ENCODE measurements at places on chromosomes 7 and 10.

GRCh38 chr7:75614401-75614800, 122.3 kb downstream of the SPDYE5 start:
- no peak overlapping the region for H3K27ac ChIP-seq
- DNase-seq: no peak
- H3K4me3 ChIP-seq: no peak overlapping the region
- H3K27me3 ChIP-seq: no peaks in the 10 kb centered on the region

DNA sequence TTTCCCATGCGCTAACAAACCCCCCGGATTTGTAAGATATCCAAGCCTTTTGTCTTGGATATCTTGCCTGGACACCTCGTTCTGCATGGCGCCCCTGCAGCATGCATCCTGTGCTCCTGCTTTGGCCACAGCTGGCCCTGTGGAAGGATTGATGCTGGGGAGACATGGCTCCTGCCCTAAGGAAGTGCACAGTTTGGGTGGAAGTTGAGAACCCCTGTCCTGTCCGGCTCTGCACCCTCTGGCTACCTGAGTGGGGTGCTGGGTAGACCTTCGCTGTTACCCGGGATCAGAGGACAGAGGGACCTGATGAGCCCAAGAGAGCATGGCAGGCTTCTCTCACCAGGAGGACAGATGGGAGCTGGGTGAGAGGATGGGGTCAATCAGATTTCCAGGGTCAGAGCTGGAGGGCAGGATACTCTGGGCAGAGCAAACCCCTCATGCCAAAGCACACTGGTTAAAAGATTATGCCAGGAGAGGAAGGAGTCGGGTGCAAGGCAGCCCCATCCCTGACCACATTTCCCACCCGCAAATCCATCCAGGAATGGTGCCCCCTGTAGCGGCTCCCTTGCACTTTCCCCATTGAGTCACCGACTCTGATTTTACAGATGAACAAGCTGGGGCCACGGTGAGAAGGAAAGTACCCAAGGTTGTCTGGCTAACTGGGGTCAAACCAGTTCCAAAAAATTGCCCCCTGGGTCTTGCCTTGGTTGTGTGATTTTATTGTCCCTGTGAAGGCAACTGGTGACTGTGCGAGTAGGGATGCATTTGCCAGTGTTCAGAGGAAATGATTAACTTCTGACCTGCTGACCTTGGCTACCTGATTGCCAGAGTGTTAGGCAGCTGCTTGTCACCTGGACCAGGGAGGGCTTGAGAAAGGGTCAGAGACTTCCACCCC, 290.1 kb upstream of the ZMIZ1 start:
- no peak overlapping the region for H3K4me3 ChIP-seq
- DNase-seq: no peak
- H3K27ac ChIP-seq: no peak overlapping the region
- H3K36me3 ChIP-seq: no peaks in the 10 kb centered on the region

DNA sequence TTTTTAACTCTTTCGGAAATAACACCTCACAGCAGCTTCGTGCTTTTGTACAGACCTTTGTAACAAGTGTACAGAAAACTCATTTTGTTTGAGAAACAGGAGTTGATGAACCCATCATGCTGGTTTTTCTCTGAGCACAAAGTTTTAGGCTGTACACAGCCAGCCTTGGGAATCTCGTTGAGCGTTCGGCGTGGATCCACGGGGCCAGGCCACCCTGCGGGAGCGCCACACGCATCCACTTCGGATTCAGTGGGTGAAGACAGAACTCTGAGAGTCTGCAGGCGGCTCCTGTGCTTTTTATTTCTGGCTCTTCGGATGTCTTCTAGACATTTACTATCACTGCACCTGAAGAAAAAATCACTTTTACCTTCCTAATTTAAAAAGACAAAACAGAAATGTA, 131.2 kb downstream of the SMURF1 start:
- no peaks in the 10 kb centered on the region for H3K27me3 ChIP-seq
- H3K4me1 ChIP-seq: no peaks in the 10 kb centered on the region
- no peak overlapping the region for H3K27ac ChIP-seq
- peaks cover 5% of the 10 kb centered on the region for H3K36me3 ChIP-seq

DNA sequence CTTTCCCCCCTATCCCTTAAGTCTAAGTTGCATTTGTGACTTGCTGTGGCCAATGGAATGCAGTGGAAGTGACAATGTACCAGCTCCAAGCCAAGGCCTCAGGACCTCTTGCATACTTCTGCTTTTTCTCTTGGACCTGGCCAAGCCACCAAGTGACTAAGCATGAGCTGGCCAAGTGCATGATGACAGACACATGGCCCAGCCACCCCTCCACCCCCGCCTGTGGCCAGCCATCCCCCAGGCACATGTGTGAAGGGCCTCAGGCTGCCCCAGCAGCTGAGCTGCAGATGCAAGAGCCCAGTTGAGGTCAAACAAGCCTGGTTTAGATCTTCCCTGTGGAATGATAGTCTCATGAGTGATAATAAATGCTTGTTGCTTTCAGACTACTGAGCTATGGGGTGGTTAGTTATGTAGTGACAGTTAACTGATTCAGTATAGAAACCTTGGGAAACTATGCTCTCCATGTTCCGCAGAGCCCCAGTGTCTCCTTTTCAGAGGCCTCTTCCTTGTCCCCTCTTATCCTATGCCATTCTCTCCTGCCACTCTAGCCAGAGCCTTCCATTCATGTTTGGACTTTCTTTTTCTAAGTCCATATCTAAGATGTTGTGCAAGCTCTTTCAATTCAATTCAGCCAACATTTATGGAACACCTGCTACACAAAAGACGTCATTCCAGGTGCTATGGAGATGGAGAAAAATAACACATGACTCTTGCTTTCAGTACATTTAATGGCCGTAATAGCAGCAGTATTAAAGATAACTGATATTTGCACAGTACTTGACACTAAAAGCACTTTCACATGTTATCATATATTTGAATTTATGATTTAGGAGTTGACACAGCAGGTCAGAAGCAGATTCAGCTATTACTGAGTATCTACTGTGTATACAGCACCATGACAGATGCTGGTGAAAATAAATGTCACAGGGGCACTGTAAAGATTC, 55.5 kb upstream of the LOXL4 start:
- no peaks in the 10 kb centered on the region for H3K36me3 ChIP-seq
- no peak overlapping the region for H3K27ac ChIP-seq
- peak; percentile 50 for DNase-seq

- no peak overlapping the region for H3K27ac ChIP-seq
- no peaks in the 10 kb centered on the region for H3K4me1 ChIP-seq
- H3K4me3 ChIP-seq: no peak overlapping the region
- no peaks in the 10 kb centered on the region for H3K36me3 ChIP-seq
- DNase-seq: no peak
- no peaks in the 10 kb centered on the region for H3K27me3 ChIP-seq
Observed at GRCh38 chr10:21336476-21337170, 188.9 kb downstream of the SKIDA1 start.

- H3K4me3 ChIP-seq: no peak overlapping the region
- H3K27ac ChIP-seq: no peak overlapping the region
- H3K27me3 ChIP-seq: no peaks in the 10 kb centered on the region
- no peaks in the 10 kb centered on the region for H3K36me3 ChIP-seq
- H3K4me1 ChIP-seq: no peaks in the 10 kb centered on the region
- DNase-seq: no peak
Observed at GRCh38 chr10:28685717-28686116, 8.4 kb downstream of the BAMBI start.

DNA sequence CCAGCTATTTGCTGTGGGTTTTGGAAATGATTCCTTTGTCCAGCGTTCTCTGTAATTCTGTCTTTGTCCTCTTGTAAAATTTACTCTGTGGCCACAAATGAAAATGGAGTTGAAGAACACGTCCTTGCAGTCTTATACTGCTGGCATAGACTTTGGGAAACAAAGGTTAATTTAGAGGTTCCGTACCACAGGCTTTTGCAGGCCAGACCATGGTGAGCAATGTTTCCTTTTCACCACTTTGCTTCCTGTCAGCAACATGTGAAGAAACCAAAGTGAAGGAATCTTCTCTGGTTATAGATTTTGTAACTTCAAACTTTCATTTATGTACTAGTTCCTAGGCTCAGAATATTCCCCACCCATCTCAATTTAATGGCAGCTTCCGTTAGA, 488.5 kb downstream of the MDFIC start:
- DNase-seq: no peak
- H3K36me3 ChIP-seq: no peaks in the 10 kb centered on the region
- H3K27ac ChIP-seq: no peak overlapping the region
- H3K4me1 ChIP-seq: no peaks in the 10 kb centered on the region

GRCh38 chr7:140325600-140325999, 72.7 kb downstream of the SLC37A3 start:
- no peak overlapping the region for H3K4me3 ChIP-seq
- no peaks in the 10 kb centered on the region for H3K36me3 ChIP-seq
- no peaks in the 10 kb centered on the region for H3K27me3 ChIP-seq
- no peaks in the 10 kb centered on the region for H3K4me1 ChIP-seq
- H3K27ac ChIP-seq: no peak overlapping the region
- DNase-seq: no peak

Measured in pancreas (tissue), 10 donors.